Stimulated activated CD4-positive, alpha-beta T cell treated with anti-CD3 and anti-CD28 coated beads, Interleukin-1b, Interleukin-23, amount 100 ng/mL, for 1 hour (primary cell): ENCODE measurements at places on chromosomes 12 and 14.

- no peak for DNase-seq
These were observed 89.7 kb upstream of the BCL11B start for GRCh38 chr14:99361596-99362215.

- no peak for DNase-seq
These were observed 96.6 kb downstream of the RAD52 start for GRCh38 chr12:852864-853263.

- DNase-seq = no peak
These were observed 190.8 kb upstream of the PARP11 start for GRCh38 chr12:4064008-4064407.

DNA sequence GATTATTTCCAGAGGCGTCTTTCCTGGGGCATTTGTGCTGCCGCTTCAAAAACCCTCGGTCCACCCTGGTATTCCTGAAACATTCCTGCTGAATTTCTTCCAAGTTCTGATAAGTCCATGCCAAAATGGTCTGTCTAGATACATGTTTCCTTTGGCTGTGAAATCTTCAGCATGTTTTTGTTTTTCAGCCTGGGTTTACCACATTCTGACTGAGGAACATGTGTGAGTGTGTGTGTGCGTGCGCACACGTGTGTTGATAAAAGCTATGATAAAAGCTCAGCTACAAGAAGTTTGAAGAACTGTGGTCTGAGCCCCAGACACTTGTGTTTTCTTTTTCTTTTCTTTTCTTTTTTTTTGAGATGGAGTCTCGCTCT is 22.4 kb downstream of the ANKRD9 start:
- no peak for DNase-seq

GRCh38 chr12:50551866-50552265 is 47.1 kb downstream of the DIP2B start:
- no peak for DNase-seq

GRCh38 chr12:15044471-15044870 is 71.6 kb downstream of the PDE6H start:
- DNase-seq = no peak
